Esophagus muscularis mucosa (tissue), 4 donors: ENCODE measurements at places on chromosomes 4 and X. TPM values are rescaled to one million over a fixed set of nuclear protein-coding genes. Genes with fewer than 3 reads are reported as not detected.

- no peak for DNase-seq
Observed at GRCh38 chr4:108126806-108127205, 41.9 kb downstream of the LEF1 start.

LRIT3 gene
- 0.39 TPM for total RNA-seq

GRCh38 chrX:135340831-135341230, 31.6 kb downstream of the ETDC start:
- no peak for DNase-seq

PRKG2 gene
- total RNA-seq = 8.6 TPM

DNA sequence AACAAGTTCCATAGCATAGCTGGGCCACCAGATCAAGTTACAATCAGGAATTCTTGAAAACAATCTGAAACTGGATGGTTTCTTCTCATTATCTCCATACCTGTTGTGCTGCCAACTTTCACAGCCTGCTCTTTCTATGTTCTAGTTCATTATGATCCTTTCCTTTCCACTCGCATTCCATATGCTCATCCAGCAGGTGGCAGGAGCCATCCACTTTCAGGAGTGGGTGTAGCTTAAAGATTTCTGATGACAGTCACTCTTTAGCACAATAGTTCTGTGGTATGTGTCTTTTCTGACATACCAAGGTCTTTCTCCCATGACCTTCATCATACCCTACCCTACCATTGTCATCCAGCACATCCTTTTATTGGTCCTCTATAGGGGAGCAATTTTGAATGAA, 46.4 kb downstream of the PAGE2 start:
- DNase-seq = no peak

STARD8 gene
- total RNA-seq = 11.2 TPM

GRCh38 chr4:93243262-93243661, 585.3 kb upstream of the ATOH1 start:
- DNase-seq = no peak

DNA sequence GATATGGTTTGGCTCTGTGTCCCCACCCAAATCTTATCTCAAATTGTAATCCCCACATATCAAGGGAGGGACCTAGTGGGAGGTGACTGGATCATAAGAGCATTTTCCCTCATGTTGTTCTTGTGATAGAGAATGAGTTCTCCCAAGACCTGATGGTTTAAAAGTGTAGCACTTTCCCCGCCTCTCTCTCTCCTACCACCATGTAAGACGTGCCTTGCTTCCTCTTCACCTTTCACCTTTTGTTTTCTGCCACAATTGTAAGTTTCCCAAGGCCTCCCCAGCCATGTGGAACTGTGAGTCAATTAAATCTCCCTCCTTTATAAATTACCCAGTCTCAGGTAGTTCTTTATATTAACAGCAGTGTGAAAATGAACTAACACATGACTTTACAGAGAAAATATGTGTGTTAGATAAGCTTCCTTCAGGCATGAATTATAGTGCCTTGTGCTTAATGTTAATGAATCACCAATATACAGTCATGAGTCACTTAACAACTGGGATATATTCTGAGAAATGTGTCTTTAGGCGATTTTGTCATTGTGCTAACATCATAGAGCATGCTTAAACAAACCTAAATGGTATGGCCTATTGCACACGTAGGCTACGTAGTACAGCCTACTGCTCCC, 37.9 kb downstream of the PDGFC start:
- DNase-seq = no peak

DNA sequence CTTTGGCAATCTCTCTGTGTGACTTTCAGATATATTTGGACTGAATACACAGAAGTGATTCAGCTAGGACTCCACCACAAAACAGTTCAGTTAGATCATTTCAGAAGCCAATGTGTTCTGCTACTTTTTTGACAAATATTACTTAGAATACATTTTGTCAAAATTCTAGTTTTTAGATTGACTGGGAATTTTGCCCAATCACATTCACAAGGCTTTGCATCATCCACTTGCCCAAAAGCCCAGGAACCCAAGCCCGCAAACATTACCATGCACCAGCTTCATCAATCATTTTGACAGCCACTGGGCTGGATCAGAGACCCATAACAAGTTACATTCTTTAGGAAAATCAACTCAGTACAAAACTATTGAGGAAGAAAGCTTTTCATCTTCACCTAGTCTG, 256.6 kb upstream of the NDST3 start:
- DNase-seq = no peak

DNA sequence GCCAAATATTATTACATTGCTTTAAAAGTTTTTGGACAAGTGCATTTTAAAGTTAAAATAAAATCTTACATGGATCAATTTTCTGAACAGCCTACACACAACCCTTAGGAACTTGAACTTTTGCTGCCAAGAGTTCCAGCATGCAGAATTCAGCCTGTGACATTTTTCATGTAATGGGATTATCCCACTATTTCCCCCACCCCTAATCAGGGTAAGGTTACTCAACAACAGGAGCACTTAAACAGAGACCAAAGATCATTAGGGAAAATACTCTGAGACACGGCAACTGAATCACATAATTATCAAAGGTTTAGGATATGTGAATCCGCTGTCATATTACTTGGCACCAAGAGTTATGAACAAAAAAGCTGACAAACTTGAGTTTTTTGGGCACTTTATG, 47.2 kb downstream of the IQCM start:
- no peak for DNase-seq

GRCh38 chr4:76300012-76300411, 6.5 kb upstream of the STBD1 start:
- DNase-seq = no peak

DNA sequence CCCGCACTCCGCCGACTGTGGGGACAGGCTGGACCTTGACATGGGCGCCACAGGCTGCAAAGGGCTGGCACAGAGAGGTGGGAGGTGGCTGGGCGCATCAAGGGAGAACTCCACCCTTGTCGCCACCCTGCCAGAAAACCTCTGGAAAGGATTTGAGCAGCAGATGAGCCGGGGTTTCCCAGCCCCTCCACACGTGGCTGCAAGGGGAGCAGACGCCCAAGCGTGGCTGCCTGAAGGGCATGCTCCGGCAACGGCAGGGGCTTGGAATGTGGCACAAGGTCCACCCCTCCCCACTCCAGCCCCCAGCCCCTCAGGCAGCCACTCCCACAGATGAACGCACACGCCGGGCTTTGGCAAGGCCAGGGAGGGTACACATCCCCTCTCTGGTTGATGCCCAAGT, 4.6 kb downstream of the BGN start:
- DNase-seq = no peak

GRCh38 chr4:37389967-37390580, 145.5 kb downstream of the NWD2 start:
- no peak for DNase-seq

F8A2 gene
- total RNA-seq = not detected

DNA sequence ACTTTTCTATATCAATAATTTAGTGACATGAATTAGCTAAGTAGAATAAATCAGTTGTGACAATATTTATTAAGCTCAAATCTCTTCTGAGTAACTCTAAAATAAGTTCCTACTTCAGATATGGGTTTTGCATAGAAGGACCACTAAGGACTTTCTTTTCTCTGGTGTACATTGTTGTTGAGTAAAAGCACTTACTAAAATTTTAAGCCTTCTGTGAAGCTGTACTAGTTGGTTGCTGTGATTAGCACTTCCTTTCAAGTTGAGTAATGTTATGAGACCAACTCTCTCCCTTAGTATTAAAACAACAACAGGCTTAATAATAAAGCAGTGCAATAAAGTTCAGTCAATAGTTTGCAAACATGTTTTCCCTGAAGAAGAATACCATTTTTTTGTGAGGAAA, 667.4 kb upstream of the NDST4 start:
- no peak for DNase-seq

DNA sequence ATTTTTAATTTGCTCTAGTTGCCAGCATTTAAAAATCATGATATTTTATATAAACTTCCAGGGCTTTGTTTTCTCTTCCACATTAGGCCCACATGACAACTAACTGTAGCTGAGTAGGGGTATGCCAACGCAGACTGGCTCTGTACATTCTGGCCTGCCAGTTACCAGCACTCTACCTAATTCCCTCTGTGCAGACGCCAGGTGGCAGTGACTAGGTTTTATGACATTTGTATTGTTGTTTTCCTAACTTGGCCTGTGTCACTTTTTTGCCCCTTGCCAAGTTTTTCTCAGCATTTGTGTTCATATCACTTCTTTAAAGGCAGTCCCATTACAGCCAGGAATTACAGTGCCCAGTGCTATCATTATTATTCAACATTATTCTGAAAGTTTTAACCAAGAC, 347.5 kb downstream of the NKX6-1 start:
- DNase-seq = no peak

GRCh38 chr4:53777244-53777984, 186.1 kb upstream of the LNX1 start:
- no peak for DNase-seq

- no peak for DNase-seq
Observed at GRCh38 chrX:44954562-44954961, 81.6 kb downstream of the KDM6A start.

MEPE gene
- not detected for total RNA-seq

DNA sequence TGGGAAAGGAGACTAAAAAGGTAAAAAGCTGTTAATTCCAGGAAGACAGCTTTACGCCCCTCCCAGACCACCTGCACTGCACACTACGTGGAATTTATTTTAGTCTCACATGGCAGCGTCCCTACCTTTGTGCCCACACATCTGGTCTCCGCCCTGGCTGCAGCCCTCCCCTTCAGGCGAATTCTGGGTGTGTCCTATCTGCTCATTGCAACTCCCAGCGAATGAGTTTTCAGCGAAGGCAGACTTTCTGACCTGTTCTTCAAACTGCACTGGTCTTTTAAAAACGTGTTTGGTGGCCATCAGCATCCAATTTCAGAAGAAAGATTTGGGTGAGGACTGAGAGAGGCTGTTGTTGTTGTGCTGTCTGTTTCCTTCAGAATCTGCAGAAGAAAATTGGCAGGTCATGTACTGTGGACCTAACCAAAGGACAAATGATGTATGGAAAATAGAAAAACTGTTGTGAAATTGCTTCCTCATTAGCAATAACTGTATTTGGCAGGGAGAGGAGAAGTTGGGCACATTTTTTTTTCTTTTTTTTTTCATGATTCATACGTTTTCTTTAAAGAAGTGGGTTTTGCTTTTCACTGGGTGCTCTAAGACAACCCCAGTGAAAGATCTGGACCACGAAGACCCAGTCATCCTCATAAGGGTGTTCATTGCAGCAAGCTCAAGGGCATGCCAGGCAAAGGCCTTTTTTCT, 4.2 kb downstream of the TLR8 start:
- no peak for DNase-seq

GRCh38 chr4:111215755-111216154, 592.9 kb upstream of the PITX2 start:
- no peak for DNase-seq

IL2RG gene
- 6.3 TPM for total RNA-seq

GRCh38 chr4:152083338-152083737, 322.5 kb upstream of the GATB start:
- no peak for DNase-seq

DNA sequence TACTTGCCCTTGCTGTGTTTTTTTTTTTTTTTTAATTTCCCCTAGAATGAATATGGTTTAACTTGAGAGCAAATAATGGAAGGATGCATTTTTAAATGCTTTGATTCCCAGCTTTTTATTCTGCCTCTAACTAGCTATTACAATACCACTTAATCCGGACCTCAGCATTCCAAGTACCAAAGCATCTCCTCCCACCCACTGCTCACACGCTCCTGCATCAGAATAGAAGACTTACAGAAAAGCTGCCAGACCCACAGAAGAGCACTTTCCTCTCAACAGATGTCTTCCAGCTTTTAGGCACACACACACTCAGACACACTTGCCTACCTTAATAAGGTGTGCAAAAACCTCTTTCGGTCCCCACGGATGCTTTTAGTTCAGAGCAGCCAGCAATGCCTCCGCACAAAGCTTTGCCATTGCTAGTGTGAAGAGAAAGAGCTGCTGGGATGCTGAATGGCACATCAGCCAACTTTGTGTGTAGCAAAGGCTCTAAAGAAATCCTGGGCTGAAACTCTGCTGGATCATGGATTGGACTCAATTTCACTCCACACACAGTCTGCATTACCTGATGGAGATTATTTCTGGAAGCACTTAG, 1056.2 kb downstream of the DMD start:
- DNase-seq = no peak

DNA sequence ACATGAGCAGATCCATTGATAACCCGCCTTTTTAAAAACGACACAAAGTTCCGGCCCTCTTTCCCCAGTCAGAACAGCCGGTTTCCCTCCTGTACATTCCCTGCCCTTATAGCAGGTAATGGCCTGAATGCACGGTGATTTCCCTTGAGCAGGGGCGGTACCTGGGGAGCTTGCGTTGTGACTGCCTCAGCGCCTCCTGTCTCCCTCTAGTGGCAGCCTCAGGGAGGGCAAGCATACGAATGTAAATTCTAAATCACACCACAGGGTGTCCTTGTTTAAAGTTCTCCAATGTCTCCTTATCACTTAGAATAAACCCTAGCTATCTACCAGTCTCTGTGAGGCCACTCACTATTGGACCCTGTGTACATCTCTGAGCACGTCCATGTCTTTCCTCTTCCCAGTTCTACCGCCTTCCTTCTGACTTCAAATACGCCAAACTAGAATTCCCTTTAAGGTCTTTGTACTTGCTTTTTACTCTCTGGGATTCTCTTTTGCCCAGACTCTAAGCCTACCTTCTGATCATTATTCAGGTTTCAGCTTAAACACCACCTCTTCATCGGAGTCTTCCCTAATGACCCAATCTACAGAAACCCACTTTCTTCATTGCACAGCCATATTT, 18.4 kb upstream of the LDB2 start:
- DNase-seq = no peak

GRCh38 chrX:105267167-105267566, 46.7 kb upstream of the TEX13A start:
- DNase-seq = no peak

- DNase-seq = no peak
Observed at GRCh38 chrX:151902813-151903591, 9.7 kb upstream of the MAGEA4 start.

GRCh38 chr4:40840255-40840984, 90.7 kb downstream of the NSUN7 start:
- DNase-seq = no peak

DNA sequence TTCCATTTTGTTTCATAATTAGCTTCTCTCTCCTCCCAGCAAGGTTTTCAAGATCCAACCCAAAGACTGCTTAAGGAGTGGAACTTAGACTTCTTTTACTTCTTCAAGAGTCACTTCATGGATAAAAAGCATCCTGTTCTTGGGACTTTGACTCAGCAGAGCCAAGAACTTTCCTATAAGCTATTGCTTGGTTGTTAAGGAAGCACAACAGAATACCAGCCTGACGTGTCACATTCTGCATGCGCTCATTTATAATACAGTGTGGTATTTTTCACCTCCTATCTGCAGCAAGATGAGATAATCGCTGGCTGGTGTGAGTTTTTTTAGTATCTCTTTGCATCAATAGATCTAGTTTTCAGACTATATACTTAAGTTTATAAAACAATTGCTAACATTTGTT, 152.1 kb downstream of the PALLD start:
- no peak for DNase-seq

GRCh38 chr4:76748649-76749048, 149.3 kb downstream of the SOWAHB start:
- DNase-seq = no peak

DNA sequence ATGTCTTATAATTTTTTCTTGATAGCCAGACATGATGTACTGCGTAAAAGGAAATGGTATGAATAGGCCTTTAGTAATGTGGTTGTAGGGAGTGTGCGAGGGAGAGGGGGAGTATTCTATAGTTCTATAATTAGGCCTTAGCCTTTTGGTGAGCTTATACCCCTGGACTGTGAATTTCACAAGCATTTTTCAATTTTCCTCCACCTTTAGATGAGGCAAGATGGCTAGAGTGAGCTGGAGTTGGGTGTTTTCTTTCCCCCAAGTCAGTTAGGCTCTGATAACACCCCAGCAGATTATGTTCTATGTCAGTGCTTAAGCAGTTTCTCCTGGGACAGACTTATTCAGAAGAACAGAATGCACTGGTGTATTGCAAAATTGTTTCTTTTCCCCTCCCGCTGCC, 210.2 kb upstream of the NPY2R start:
- no peak for DNase-seq
